Cardiac fibroblast (primary cell): ENCODE measurements at places on chromosomes 3 and 15.

- DNase-seq: no peak
These were observed 352.1 kb downstream of the CHST2 start for GRCh38 chr3:143471705-143472104.

DNA sequence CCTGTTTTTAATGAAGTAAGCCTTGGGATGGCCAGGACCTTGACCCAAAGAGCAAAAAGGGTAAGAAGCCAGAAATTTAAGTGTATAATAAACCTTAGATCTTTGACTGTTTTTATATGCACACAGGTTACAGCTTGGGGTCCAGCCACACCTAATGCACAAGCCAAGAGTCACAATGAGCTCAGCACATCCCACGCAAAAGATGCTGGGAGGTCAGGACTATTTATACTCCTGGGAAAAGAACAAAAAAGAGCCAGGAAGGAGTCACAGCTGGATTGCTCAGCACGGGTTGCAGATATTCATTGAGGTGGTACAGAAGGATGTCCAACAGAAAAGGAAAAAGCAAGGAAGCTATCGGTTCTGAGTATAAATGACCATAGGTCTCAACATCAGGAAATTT is 536.3 kb downstream of the NTRK3 start:
- no peak for DNase-seq

- no peak for DNase-seq
These were observed 641.5 kb upstream of the NECTIN3 start for GRCh38 chr3:110430146-110430545.

- peak; percentile 85 for DNase-seq
These were observed 4.0 kb upstream of the SMCO1 start for GRCh38 chr3:196518966-196519717.

- DNase-seq: no peak
These were observed 149.8 kb downstream of the ZNF385D start for GRCh38 chr3:21601178-21601577.

DNA sequence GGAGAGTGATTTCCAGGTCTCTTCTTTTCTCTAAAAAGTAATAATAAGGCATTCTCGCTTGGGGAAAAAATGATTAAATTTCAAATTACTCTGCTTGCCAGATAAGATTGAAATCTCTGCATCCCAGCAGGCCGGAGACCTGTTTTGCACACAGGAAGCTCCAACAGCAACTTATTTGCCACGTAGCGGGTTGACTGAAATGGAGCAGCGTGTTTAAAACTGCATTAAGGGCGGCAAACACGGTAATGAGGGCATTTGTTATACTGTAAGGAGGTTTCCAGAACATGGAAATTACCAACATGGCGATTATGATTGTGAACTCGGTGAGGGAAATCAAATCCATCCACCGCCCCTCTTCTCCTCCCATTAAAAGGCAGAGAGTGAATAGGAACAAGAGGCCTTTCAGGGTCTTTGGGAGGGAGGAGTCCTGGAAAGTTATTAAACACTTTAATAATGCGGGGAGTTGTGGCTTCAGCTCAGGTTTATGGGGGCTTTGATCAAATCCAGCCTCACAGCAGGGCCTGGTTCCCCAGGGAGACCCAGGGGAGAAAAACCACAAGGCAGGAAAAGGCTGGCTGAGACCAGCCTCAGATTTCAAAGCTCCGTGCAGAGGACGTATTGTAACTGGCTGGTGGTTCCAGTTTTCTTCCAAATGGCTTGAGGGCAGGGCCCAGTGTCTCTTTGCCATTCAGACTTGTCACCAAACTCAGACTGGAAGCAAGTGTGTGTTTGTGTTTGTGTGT is 242.3 kb downstream of the TLE3 start:
- peak; percentile 9 for DNase-seq

- no peak for DNase-seq
These were observed 64.1 kb downstream of the CDIN1 start for GRCh38 chr15:36643551-36643950.

- no peak for DNase-seq
These were observed 28.4 kb upstream of the CHST2 start for GRCh38 chr3:143090976-143091837.

DNA sequence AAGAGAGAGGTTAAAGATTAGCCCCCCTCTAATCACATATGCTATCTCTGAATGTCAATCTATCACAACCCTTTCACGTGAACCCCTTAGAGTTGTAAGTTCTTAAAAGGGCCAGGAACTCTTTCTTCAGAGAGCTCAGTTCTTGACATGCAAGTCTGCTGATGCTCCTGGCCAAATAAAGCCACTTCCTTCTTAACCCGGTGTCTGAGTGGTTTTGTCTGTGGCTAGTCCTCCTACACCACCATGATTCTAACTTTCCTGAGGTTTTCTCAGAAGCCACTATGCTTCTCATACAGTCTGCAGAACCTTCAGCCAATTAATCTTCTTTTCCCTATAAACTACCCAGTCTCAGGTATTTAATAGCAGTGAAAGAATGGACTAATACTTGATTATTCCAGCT is 231.1 kb upstream of the CNTN6 start:
- no peak for DNase-seq

DNA sequence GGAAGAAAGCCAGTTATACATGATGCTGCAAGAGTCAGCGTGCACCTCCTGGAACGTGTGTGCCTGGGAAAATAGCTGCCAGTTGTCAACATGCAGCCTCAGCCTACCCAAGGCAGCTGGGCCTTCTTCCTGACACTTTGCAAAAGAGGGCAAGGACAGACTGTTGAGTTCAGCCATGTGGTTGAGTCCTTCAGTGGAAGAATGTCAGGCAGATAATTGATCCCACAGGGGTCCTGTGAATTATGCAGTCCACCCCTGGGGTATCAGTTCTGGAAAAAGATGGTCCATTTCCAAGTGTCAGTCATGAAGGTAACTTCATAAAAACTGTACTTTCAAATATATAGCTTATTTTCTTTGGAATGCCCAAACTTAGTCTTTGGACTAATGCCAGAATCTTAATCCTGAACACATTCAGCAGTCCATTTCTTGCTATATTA is 79.6 kb downstream of the ARNT2 start:
- peak; percentile 68 for DNase-seq

GRCh38 chr3:97510795-97511194 is 253.8 kb upstream of the ARL6 start:
- no peak for DNase-seq

GRCh38 chr3:190060192-190060775 is 60.4 kb downstream of the P3H2 start:
- DNase-seq: no peak

DNA sequence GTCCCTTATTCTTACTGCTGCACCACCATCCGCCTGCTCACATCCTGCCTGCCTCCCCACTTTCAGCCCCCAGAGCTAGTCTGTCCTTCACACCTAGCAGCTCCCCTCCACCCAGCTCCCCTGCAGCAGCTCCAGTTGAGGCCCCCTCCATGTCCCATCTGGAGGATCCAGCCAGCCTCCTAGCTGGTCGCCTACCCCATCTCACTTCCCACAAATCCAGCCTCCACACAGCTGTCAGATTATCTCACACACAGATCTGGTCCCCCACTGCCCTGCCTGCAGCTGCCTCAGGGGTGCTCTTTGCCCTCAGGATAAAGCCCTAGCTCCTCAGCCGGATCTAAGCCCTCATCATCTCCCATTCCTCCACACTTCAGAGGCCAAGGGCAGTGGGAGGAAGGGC is 8.8 kb upstream of the SEMA7A start:
- DNase-seq: no peak

DNA sequence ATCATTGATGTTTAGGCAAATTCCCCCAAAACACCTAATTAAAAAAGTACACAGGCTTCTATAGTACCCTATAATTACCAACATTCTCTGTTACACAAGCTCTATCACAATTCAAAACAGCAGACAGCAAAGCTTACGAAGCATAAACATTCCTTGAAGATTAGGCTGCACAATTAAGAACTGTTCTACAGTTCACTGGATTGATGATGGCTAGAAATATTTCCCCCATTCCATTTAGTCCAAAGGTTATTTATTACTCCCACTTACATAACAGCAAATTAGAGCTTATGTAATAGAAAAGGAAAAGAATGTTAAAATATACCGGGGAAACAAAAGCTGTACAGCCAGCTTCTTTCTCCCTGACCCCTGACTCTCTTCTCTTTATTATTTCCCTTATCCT is 49.3 kb downstream of the UACA start:
- peak; percentile 51 for DNase-seq
